Activated CD8-positive, alpha-beta T cell treated with anti-CD3 and anti-CD28 coated beads for 36 hours (primary cell): ENCODE measurements at places on chromosomes 6 and 20.
A peak's percentile ranks its signal among the peaks of the same experiment; 100 is the strongest.

- DNase-seq: no peak
Measured at GRCh38 chr6:20875369-20875963, 341.2 kb downstream of the CDKAL1 start.

DNA sequence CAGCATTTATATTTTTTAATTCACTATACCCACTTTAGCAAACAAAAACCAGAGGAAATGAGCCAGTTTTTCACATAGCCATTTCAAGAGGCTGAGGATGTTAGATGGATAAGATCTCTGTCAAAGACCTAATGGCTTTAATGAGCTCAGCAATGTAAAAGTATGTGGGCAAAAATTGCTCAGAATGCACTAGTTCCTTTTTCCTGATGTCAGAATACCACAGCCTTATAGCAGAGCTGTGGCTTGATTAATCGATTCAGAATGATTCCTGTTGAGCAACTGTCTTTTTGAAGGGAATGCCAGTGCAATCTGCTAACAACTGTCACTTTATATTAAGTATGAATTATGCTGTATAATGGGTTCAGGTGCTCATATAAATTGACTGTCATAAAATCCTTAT lies 100.6 kb upstream of the HIVEP1 start:
- no peak for DNase-seq

DNA sequence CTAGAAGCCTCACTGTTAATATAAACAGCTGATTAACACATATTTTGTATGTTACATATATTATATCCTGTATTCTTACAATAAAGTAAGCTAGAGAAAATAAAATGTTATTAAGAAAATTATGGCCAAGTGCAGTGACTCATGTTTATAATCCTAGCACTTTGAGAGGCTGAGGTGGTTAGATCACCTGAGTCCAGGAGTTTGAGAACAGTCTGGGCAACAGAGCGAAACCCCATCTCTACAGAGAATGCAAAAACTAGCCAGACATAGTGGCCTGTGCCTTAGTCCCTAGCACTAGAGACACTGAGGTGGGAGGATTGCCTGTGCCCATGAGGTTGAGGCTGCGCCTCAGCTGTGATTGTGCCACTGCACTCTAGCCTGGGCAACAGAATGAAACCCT lies 81.9 kb downstream of the NCOA3 start:
- no peak for DNase-seq

- DNase-seq: peak; percentile 89
Measured at GRCh38 chr20:3172933-3173609, at the start of gene LZTS3. TSS of gene LZTS3 (minus strand) at chr20:3173549. CDS start at chr20:3167163, 6,386 bp downstream.

GRCh38 chr20:25316506-25317190 lies 68.8 kb downstream of the PYGB start:
- DNase-seq: no peak

GRCh38 chr20:8447262-8448120 lies 315.4 kb downstream of the PLCB1 start:
- no peak for DNase-seq

DNA sequence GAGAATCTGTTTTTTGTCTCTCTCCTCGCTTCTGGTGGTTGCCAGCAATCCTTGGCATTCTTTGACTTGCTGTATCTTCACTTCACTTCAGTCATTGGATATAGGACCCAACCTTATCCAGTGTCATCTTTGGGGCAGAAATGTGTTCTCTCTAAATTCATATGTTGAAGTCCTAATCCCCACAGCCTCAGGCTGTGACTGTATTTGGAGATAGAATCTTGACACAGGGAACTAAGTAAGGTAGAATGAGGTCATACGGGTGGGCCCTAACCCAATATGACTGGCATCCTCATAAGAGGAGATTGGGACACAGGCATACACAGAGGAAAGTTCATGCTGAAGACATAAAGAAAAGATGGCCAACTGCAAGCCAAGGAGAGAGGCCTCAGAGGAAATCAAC lies 51.9 kb upstream of the TPD52L1 start:
- no peak for DNase-seq

DNA sequence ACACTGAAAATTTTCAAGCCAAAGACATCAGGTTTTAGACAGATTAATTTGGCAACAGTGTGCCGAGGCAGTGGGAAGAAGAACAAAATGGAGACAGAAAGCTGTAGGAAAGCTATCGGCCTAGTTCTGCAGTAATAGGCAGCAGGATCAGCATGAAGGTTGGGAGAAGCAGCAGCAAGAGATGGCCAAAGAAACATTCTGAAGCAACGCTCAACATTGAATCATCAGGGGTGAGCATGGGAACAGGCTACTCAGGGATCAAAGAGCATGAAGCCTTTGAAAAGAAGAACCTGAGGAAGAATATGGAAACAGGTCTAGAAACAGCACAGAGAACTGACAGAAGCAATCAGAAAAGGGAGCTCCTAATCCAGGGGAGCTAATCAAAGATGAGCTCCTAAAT lies 7.1 kb upstream of the DST start:
- DNase-seq: no peak

DNA sequence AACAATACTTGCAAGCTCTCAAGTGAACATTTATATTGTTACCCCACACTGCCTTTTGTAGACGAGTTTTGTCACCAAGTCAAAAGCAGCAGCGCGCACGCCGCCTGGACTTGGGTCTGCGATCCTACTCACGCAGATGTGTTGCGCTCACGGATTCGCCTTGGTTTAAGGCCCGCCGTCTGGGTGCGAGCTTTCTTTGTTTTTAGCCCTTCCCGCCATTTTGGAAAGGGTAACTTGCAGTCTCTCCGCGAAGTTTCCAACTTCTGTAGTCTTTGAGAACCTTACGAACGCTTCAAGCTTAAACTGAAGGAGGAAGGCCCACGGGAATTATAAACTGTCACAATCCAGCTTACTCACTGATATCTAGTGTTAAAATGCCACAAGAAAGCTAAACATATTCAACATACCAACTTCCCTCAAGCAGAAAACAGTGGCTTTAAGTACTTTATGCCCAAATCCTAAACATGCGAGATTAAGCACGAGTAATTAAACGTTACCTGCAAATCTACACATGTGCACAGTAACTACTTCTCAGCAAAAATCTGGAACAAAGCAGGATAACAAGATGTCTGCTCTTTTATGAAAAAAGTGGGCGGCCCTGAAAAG lies 80.4 kb upstream of the BTN3A2 start:
- DNase-seq: peak; percentile 77

DNA sequence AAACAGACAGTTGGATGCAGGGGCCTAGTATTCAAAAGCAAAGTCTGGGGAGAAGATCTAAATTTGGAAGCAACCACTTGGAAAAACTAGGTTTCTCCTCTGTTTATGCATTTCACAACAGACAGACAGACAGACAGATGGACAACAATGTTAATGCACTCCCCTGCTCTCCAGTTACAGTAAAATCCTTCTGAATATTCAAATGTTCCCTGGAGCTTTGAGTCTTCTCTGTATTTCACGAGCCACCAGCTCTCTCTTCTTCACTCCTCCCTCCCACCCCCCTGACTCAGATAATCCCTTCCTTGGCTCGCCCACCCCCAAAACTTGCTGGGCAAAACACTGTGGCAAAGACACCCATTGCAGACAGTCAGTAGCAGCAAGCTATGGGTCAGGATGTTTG lies 129.3 kb upstream of the TOP1 start:
- DNase-seq: no peak

DNA sequence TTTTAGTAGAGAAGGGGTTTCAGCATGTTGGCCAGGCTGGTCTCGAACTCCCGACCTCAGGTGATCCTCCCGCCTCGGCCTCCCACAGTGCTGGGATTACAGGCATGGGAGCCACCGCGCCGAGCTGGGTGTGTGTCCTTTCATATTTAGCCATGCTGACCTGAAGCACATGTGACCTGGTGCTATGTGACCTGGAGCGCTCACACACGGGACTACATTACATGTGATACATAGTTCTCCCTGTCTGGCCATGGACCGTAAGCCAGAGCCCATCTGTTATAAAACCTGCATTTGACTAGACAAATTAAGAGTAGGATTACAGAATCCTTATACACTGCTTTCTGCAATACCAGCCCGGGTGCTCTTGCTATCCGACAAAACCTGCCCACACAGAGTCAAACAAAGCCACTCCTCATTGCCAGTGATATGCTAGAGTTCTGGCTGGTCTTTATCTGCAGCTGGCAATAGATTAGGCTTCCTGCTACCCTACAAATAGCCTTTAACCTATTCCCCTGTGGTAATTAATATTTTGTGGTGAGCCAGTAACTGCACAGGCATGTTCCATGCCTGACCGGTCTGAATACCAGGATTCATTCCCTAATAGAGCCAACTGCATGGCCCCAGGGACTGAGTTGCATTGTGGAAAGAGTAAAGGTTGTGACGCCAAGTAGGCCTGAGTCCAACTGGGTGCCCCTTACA lies 26.3 kb upstream of the FAM50B start:
- no peak for DNase-seq

- DNase-seq: no peak
Measured at GRCh38 chr6:115514656-115515055, 546.0 kb downstream of the FRK start.

GRCh38 chr20:39885975-39886649 lies 802.9 kb downstream of the MAFB start:
- DNase-seq: peak; percentile 54

GRCh38 chr6:80550281-80550680 lies 443.8 kb downstream of the BCKDHB start:
- no peak for DNase-seq

DNA sequence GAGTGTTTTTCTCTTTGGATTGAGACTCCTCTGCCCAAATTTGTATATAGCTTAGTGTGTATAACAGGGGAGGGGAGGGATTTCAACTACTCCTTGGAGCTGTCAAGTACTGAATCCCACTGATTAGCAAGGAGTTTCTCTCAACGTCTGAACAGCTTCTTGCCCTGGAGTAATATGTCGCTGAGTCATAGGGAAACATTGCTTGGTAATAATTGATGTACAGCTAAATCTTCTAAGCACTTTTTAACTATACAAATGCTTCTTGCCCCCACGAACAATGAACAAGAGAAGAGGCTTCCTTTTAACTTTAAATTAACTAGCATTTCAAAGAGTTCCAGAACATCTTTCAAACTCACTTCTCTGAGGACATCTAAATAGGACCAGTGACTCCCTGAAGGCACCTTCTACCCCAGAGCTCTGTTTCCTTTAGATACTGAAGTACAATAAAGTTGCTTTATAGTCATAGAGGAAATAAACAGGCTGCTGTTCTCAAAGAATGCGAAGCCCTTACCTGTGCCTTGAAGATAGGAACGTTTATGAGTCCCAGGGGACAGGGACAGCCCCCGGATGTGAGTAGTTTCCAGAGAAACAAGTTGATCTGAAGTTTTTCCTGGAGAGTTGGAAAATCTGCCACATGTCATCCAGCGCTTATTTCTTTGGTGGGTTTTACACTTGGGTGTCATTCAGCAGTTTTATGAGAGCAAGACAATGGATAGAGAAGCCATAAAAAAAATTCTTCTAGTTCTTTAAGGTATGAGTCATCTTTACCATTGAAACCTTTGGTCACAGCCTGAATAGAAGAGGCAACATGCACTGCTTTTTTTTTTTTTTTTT lies 462.5 kb upstream of the BTBD3 start:
- DNase-seq: no peak

DNA sequence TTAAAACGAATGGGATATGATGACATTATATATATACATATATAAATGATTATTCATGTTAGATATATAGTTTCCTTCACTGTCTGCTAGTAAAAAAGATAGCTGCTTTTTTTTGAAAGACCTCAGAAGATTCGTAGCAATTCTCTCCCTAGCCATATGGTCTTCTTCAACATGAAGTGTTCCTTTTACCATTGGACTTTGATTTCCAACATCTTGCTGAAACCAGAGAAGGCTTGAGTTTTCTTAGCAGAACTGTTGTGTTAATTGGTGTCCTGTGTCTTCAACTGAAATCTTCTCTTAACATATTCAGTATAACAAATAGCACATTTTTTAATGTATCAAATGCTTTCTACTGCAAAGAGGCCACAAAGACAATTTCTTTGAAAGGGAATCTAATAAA lies 55.3 kb downstream of the FNDC1 start:
- no peak for DNase-seq

DNA sequence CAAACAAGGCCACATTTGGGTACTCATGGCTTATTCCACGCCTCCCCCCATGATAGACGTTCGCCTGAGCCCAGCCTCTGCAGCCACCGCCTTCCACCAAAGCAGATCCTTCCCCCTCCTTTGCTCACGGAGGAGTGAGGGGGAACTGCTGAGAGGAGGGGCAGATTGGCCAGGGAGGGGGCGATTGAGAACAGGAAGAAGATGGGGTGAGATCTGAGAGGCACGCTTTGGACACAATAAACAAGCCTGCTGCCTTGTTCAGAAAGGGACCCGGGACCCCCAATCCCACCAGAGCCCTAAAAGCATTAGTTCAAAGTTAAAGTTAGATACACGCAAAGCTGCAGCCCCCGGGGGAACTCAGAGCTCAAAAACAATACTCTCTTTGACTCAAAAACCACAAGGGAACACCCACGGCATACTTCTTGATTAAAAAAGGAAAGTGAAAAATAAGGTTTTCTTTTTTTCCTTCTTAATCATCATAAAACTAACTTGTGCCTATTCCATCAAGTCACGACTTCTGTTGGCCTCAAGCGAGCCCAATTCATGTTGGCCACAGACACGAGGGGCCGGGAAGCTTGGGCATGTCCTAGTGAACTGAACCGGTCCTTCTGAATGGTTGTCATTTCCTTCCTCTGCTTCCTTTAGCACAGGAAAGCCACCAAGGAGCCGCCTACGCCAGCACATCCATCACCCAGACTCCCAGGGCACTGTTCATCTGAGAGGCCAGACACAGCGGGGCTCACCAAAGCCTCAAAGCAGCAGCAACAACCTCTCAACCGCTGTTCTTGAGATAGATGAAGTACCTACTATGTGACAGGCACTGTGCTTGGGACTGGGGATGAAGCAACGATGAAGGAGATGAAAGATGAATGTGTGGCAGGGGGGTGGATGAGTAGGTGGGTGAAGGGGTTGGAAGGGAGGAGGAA lies 44.7 kb downstream of the NFATC2 start:
- DNase-seq: peak; percentile 86

- DNase-seq: no peak
Measured at GRCh38 chr6:130593200-130593599, 227.4 kb downstream of the TMEM200A start.

- no peak for DNase-seq
Measured at GRCh38 chr6:127402890-127403617, 56.1 kb downstream of the KIAA0408 start.

- DNase-seq: no peak
Measured at GRCh38 chr20:7728338-7728737, 211.9 kb downstream of the HAO1 start.

DNA sequence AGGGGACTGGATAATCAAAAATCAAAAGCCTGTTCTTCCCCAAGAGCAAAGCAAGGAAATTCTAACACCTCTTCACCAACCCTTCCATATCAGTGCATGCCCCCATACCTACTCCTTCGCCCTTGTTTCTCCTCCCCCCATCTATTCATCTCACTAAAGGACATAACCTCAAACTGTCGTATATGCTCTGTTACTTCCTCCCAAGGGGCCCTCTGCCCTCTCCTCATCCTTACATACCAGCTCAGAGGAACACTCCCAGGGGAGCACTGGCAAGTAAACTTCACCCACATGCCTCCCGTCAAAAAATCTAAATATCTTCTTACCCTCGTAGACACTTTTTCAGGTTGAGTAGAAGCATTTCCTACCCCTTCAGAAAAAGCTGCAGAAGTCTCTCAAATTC lies 9.4 kb upstream of the ADTRP start:
- DNase-seq: no peak

- DNase-seq: no peak
Measured at GRCh38 chr20:4087923-4088322, 72.6 kb upstream of the RNF24 start.

- no peak for DNase-seq
Measured at GRCh38 chr6:164133095-164133494, 718.6 kb downstream of the QKI start.
